GM04503 (cell line): ENCODE measurements at places on chromosomes 5 and 9.
A peak's percentile ranks its signal among the peaks of the same experiment; 100 is the strongest.

- DNase-seq = no peak
Observed at GRCh38 chr9:95506678-95507463, 9.9 kb downstream of the PTCH1 start.

GRCh38 chr9:90641884-90642487 lies 638 bp downstream of the DIRAS2 start:
- DNase-seq = no peak

- DNase-seq = no peak
Observed at GRCh38 chr9:133779081-133779480, 40.9 kb upstream of the SARDH start.

- DNase-seq = no peak
Observed at GRCh38 chr5:67358186-67358585, 161.6 kb upstream of the CD180 start.

DNA sequence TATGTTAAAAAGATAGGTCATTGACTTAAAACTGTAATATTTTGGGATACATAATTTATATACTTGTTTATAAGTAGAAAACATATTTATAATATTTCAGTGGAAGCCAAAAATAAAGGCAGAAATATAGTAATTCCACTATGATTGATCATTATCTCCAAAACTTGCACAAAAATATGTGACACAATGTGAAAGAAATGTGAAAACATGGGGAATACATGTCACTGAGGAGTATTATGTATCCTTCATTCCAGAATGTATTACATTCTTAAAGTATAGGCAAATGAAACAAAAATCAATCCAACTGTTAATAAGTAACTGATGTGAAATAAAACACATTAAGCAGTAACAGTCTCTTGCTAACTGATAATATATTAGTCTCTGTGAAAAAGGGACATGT lies 236.7 kb downstream of the CDH18 start:
- DNase-seq = no peak

DNA sequence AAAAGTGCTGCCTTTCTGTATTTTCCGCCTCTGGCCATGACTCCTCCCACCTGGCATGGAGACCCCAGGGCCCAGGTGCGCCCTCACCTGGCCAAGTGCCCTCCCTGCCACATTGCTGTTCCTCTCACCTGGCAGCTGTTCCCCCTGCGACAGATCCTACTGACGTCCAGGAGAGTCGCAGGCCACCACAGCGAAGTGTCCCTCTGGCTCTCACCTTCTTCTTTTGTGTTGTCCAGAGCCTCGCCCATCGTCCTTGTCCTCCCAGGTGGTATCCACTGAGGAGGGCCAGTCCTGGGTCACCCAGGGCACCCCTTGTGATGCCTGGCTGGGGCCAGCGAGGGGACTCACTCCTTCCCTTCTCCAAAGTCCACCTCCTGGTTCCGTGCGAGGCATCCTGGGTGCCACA lies 2.6 kb downstream of the NKD2 start:
- no peak for DNase-seq

- DNase-seq = no peak
Observed at GRCh38 chr5:124844371-124844920, 98.0 kb upstream of the ZNF608 start.

GRCh38 chr9:126198854-126199253 lies 127.8 kb upstream of the MVB12B start:
- no peak for DNase-seq

DNA sequence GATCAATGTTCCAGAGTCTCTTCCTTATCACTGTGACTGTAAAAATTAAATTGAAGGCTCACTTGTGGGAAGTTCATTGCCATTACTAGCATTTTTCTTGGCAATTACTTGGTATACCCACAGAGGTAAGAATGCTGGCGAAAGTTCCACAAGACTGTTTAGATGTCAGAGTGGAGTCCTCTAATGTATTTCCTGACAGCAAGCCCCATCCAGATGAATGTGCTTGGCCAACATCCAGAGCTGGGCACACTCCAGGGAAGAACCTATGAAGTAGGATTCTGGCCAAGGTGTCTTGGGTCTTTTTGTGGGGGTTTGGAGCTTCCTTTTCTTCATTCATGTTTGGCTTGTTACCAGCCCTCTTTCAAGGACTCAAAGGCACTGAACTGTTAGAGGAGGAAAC lies 473.6 kb downstream of the DMAC1 start:
- DNase-seq = no peak

GRCh38 chr9:115157245-115157674 lies 39.3 kb upstream of the TNC start:
- DNase-seq = peak; percentile 63

GRCh38 chr5:116574367-116575325 lies at the start of gene SEMA6A:
Gene SEMA6A (minus strand): TSS chr5:116574823. CDS start chr5:116504944, 69,879 bp downstream.
- peak; percentile 34 for DNase-seq

GRCh38 chr5:135156715-135157404 lies 122.8 kb upstream of the PITX1 start:
- DNase-seq = no peak

DNA sequence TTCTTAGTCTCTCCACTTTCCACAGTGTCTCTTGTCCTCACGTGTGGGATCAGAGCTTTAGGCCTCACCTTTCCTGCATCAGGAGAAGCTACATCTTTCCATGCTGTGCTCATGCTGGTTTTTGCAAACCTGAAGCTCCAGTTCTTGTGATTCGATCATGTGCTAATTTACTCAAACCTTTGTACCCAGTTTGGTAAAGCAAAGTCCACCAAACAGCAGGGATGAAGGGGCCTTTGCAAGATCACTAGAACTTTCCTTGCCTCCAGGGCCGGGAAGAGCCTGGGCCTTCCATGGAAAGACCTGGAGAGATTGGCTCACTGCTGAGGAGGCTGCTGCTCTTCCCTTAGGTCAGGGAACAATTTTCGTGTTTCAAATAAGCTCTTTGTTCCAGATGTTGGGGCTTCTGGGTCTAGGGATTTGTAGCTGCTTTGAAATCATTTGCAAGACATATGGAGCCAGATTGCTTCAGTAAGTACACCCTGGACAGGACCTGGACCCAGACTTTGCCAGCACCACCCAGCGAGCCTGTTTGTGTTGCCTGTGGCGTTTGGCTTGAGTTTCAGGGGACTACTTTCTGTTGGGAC lies 18.7 kb upstream of the SPATA31E1 start:
- no peak for DNase-seq
